Activated CD4-positive, CD25-positive, alpha-beta regulatory T cell treated with anti-CD3 and anti-CD28 coated beads, Interleukin-2, amount 50 U/mL, for 72 hours (primary cell): ENCODE measurements at places on chromosomes 11 and 22.
A peak's percentile ranks its signal among the peaks of the same experiment; 100 is the strongest.

GRCh38 chr22:46739094-46739870 is 1.2 kb upstream of the CERK start:
- peak; percentile 57 for DNase-seq

GRCh38 chr22:50687829-50688228 is 15.2 kb downstream of the SHANK3 start:
- no peak for DNase-seq

DNA sequence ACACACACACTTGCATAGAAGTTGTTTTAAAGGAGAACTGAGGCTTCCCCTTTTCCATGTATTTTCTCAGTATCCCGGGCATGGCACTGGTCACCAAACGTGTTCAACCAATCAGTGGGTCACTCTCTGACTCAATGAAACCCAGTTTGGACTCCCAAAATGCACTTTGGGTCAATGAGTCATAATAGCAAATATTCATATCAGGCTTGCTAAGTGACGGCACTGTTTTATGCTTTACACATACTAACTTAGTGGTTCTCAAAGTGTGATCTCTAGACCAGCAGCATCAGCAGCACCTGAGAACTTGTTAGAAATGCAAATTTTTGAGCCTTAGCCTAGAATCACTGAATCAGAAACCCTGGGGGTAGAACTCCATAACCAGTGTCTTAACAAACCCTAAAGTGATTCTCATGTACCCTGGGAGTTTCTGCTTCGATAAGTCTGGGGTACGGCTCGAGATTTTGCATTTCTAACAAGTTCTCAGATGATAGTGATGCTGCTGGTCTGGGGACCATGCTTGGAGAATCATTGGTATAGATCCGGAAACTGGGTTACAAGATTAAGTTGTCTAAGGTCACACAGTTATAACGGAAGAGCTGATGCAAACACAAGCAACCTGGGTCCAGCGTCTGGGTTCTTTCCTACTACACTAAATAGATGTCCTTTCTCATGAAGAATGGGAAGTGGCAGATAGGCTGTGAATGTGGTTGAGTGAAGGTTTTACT is 35.6 kb downstream of the ETS1 start:
- DNase-seq: peak; percentile 38

DNA sequence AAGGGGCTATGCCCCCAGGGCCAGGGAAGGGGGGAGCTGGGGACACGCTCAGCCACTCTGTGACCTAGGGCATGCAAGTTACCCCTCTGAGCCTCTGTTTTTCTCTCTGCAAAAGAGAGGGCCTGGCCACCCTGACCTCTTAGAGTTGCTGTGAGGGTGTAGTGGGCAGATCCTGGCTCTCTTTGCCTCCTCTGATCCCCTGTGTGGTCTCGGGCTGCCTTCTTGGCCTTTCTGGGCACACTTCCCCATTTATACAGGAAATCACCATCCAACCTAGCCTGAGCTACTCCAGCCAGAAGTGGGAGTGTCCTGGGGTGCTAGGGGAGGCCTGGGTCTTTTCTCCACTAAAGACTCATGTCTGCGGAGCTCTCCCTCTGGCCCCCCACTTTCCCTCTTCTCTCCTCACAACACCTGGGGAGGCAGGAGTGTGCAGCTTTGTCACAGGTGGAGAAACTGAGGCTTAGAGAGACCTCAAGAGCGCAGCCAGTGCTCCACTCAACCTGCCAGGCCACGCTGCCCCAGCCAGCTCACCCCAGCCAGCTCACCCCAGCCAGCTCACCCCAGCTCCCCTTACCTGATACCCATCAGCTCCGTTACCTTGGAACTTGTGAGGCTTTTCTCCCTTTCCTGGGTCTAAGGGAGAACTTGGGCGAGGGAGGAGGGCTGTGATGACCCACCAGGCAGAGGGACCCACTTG is 1.4 kb downstream of the AIFM3 start:
- DNase-seq: no peak

DNA sequence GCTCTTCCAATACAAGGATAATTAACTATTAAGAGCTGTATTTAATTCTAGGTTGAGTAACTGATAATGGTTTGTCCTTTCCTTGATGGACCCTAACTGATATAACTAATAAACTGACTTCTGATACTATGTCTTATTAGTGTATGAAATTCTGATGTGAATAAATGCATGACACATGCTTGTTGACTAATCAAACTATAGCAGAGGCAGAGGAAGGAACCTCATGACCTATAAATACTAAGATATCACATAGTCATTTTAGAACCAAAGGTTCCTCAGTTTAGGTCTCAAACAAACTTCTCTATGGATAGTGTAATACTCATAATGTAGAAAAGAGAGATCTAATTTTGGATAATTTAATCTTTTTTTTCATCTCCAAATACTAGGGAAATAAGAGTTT is 4.8 kb upstream of the HBD start:
- DNase-seq: no peak
